ENCODE measurements at places on chromosomes 5 and 9. TPM values are rescaled to one million over a fixed set of nuclear protein-coding genes. Genes with fewer than 3 reads are reported as not detected.

GRCh38 chr9:134895567-134895907 lies 14.9 kb downstream of the FCN2 start:
- no peak for DNase-seq

- no peak for DNase-seq
These were observed 93.9 kb downstream of the SETX start for GRCh38 chr9:132260846-132261245.

DNA sequence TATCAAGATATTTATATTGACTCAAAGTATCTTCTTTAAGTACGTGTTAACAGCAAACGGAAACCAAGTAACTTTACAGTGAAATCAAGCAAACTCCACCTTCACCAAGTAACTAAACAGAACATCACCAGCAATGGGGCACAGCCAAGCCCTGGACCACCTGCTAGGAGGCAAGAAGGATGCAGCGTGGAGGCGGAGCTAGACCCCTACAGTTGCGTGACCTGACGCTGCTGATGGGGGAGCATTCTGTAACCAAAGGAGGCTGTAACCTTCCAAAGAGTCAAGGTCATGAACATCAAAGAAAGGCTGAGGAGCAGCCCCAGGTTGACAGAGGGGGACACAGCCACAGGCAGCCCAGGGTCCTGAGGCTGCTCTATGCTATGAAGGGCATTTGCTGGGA lies 6.1 kb downstream of the VAV2 start:
- no peak for DNase-seq

GRCh38 chr5:107607671-107608345 lies 62.9 kb downstream of the EFNA5 start:
- DNase-seq: no peak

DNA sequence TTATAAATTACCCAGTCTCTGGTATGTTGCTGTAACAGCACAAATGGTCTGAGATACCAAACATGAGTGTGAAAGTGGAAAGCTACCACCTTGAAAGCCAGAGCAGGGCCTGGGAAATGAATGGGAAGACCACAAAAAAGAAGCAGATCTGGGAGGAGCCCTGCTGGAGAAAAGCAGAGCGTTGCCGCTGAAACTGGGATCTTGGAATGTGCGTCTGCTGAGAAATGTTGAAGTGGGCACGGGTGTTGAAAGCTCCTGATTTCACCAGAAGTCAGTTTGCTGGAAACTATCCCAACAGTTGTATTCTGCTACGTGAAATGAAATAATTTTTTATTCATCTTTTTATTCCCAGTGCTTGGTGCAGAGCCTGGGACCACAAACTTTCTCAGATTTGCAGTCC lies 40.0 kb downstream of the NUDT12 start:
- no peak for DNase-seq

- DNase-seq: peak; percentile 15
These were observed 79.8 kb downstream of the HSD17B3 start for GRCh38 chr9:96222132-96222531.

DNA sequence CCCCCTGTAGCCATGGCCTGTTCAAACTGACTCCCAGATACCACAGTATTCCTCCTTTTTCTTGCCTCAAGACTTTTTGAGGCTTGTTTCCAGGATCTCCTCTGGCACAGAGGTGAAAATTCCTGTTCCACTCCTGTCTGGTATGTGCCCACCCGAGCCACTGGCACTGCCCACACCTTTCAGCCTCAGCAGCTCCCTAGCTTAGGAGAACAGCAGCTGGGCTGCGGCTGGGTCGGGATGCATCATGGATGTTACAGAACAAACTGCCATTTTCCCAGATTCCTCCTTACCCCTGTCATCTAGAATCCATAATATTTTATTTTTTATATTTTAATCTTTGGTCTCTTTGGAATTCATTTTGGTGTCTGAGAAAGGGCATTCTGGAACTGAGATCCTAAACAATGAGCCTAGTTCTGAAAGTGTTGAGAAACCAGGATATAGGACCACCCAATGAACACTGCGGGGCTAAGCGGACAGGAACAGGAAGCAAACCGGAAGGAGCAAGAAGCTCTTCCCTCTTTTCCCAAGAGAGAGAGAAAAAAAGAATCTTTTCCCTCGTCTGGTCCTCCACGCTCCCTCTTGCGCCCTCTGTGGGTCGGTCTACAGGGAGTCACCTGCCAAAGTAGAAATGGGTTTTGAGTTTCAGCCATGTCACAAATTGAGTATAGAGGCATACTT lies 12.5 kb downstream of the OR2S2 start:
- peak; percentile 92 for DNase-seq

- DNase-seq: peak; percentile 45
These were observed 19.8 kb downstream of the BRINP1 start for GRCh38 chr9:119349351-119349825.

GRCh38 chr5:112232667-112233066 lies 186.4 kb downstream of the EPB41L4A start:
- no peak for DNase-seq

DNA sequence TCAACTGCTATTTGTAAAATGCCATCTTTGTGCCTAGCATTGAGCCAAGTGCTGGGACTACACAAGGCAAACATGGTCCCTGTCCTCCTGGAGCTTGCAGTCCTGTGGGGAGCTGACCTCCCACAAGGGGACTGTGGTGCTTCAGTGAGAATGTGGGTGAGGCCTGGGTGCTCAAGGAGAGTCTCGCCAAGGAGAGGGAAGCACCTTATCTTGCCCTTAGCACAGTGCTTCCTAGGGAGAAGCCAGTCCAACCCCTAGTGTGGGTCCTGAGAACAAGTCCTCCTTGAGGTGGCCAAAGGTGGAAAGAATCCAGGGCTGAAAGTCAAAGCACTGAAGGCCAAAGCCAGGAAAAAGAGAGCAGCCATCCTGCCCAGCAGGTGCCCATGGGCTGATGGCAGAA lies 31.1 kb upstream of the MVB12B start:
- no peak for DNase-seq

- DNase-seq: peak; percentile 27
These were observed 128.6 kb downstream of the MYO10 start for GRCh38 chr5:16807547-16807864.

DNA sequence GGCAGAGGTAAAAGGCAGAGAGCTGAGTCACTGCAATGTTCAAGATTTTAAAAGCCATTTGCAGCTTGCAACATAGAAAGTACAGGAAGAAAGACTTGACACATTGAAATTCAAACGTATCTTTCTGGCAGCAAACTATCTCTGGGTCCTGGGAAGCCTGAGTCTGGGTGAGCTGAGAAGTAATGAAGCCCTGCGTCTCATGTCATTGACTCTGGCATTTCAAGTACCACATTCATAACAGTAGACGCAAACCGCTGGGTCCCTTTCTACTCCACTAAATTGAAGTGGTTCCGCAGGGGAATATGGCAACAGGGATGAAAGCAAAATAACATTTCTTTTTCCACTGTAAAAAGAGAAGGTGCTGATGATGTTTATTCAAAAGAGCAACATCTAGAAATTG lies 694.3 kb downstream of the BRINP1 start:
- no peak for DNase-seq

DNA sequence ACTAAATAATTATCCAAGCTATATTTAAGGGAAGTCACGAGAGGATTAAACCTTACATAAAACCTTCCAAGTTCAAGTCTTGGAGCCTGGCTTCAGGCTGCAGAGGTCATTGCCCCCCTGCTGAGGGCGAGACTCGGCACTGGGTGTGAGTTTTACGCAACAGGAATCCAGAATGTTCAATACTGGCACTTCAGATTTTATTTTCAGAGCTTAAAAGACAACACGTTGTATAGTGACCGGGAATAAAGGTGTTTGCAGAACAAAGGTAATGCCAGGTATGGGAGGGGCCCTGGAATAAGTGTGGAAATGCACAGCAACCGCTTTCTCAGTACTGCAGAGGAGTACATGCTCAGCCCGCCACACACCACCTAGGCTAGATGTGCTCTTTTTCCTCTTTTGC lies 207.0 kb downstream of the GAPVD1 start:
- no peak for DNase-seq

GRCh38 chr5:142097681-142098080 lies 10.9 kb upstream of the NDFIP1 start:
- DNase-seq: no peak

DNA sequence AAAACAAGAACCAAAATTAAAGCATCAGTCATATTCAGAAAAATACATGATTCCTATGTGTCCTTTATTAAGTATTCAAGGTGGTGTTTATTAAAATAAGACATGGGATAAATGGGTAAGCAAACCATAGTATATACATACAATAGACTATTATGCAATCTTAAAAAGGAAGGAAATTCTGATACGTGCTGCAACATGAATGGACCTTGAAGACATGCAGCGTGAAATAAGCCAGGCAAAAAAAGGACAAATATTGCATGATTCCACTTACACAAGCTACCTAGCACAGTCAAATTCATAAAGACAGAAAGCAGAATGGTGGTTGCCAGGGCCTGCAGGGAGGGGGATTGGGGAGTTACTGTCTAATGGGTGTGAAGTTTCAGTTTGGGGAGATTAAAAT lies 127.7 kb downstream of the DMAC1 start:
- DNase-seq: no peak

GRCh38 chr5:144060598-144060997 lies 109.9 kb downstream of the YIPF5 start:
- no peak for DNase-seq

CTXN3 gene
- not detected for total RNA-seq

TSLP gene
- 9.2 TPM for total RNA-seq

GABRA1 gene
- not detected for total RNA-seq

GAPT gene
- total RNA-seq: not detected

SEPTIN8 gene
- total RNA-seq: 64.2 TPM

PCSK1 gene
- not detected for total RNA-seq

TAF11L5 gene
- not detected for total RNA-seq

LCN2 gene
- not detected for total RNA-seq

P4HA2 gene
- 553 TPM for total RNA-seq

SLC36A1 gene
- 4.6 TPM for total RNA-seq

MARCOL gene
- not detected for total RNA-seq

HOMER1 gene
- 6.8 TPM for total RNA-seq

Data from fibroblast of lung (primary cell).